ENCODE measurements at places on chromosomes 5 and 9.

- DNase-seq: peak; percentile 73
These were observed 2.4 kb upstream of the VAV2 start for GRCh38 chr9:133994353-133995011.

- DNase-seq: no peak
These were observed 158.3 kb upstream of the PITX1 start for GRCh38 chr5:135192351-135192750.

DNA sequence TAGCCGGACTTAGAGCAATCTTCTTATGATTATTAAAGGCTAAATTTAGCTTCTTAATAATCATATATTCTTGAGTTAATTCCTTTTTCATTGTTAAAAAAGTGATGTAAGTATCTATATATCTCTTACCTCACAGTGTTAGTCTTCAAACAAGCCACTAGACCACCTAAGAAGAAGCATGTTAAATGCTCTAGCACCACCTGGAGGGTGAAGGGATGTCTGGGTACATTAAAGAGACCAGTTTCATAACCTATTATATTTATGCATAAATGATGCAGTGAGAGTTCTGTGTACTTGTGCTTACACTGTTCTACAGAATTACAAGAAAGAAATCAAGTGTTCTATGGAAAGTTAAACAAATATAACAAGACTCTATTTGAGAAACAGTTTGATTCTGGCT is 55.9 kb upstream of the SLCO6A1 start:
- peak; percentile 24 for DNase-seq

GRCh38 chr5:142316051-142316450 is 8.8 kb downstream of the SPRY4 start:
- no peak for DNase-seq

DNA sequence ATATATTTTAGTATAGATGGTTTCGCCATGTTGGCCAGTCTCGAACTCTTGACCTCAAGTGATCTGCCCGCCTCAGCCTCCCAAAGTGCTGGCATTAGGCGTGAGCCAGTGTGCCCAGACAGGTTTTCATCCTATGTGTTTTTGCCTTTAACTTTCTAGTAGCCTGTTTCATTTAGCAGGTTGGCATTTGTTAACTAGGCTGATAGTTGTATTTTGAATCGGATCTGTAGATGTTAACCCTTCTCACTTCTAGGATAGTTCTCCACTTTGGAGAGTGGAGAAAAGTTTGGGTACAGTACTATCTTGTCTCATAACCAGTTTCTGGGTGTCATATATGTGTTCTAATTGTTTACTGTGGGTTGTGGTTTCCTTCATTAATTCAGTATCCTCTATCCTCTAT is 7.3 kb upstream of the FGF18 start:
- DNase-seq: no peak

GRCh38 chr9:15724612-15725011 is 171.8 kb downstream of the CCDC171 start:
- no peak for DNase-seq

GRCh38 chr5:80165452-80165851 is 90.4 kb downstream of the SERINC5 start:
- no peak for DNase-seq

DNA sequence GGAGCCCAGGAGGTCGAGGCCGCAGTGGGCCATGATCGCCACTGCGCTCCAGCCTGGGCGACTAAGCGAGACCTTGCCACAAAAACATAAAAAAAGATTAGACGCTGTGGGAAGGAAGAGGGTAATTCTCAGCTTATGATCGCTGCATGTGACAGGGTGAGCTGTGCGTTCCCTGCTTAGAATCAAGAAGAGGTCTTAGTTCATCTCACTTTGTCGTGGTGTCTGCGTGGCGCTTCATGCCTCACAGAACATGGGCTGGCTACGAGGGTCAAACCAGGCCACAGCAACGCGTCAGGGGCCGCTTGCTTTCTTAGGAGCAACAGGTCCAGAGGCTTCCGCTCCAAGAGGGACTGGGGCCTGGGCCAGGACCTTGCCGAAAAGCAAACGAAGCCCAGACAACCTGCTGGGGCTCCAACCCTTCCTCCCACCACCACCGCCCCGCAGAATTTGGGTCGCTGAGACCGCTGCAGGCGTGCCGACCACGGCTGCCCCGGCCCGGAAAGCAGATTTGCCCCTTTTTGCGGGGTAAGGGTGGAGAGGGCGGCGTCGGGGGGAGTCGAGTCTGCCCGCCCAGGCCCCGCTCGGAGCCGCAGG is 10.0 kb upstream of the GRIN1 start:
- DNase-seq: peak; percentile 69

- no peak for DNase-seq
These were observed 17.5 kb downstream of the GOLPH3 start for GRCh38 chr5:32156635-32157034.

DNA sequence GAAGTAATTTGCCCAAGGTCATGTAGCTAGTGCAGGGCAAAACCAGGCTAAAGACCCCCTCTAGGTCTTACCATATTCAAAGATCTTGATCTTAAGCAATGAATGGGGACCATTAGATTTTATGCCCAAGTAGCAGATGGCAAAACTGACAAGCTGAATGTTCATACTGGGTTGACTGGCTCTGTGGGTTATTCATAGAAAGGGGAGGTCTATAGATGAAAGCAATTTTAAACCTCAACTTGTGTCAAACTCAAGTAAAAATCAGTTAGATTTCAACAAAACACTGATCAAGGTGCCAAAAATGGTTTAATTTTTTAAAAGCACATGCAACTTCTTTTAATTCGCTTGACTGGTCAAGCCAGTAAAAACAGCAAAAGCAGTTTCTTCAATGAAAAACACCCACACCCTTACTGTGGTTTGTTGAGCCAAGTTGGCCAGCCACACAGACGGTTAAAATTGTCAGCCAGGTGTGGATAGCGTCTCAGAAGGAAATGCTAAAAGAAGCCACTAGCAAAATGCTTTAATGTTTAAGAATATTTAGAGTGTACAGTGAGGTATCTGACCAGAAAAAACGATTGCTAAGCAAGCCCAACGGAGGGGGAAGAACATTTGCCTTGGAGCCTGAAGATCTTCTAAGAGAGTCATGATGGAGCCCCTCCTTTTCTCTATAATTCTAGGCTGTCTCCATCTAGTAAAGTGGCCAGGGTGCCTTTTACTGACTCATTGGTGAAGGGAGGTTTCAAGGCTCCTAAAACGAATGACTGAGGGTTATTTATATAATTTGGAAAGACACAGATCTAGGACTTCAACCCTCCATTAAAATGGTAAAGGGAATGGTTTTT is 539.6 kb upstream of the CLINT1 start:
- no peak for DNase-seq

GRCh38 chr5:143025376-143025775 is 255.2 kb downstream of the ARHGAP26 start:
- DNase-seq: no peak

DNA sequence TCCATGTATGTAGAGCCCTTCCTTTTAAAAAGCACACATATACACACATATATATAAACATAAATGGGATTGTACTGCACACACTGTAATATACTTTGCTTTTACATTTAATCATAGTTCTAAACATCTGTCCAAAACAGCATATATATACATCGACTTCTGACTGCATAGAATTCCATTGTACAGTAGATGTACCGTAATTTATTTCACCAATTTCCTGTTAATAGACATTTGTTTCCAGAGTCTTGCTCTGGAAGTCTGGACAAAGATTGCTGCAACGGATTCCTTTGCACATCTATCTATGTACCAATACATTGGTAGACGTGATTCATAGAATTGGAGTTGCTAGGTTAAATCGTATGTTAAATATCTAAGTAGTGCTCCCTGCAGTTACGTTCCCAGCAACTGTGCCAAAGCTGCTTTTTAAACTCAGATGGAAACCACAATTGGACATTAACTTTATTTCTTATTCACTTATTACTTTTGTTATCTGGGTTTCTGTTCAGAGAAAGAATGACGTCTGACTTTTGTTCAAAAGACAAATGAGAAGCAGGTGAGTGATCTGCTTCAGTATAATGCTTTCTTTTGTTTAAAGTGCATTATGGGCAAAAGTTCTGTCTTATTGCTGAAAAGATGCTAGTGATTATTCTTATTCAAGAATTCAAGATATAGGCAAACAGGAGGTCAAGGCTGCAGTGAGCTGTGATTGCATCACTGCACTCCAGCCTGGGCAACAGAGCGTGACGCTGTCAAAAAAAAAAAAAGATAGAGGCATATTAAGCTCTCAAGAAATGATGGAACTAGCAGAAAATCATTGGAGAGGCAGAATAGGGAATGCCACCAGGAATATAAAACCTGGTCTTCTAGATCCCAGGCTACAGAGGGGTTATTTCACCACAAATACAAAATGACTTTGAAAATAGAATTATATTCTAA is 138.2 kb downstream of the FGF1 start:
- DNase-seq: no peak

DNA sequence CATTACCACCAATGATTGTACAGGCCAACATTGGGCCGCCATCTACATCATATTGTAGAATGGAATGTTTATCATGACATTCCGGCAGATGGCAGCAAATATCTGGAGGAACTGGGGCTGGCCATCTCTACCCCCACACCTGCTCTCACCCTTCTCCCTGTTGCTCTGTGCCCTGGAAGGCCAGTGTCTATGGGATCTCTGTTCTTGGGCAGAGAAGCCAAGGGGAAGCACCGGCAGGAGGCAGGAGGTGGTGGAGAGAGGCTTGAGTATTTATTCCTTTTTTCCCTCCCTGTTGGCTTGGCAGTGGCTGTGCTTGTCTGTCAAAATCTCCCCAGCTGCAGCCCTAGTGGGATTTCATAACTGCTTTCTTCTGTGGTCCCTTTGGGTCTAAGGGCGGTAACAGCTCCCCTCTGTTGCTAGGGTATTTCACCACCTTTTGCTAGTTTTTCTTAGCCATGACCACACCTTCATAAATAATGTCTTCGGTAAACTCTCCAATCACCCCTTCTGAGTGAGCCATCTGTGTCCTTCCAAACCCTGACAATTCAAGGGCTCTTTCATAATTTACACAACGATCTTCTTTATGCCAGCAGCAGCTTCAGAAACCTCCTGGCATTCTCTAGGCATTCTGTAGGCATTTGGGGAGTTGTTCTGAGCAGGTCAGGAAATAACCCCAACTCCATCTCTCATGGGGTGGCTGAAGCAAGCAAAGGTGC is 225.8 kb downstream of the MELK start:
- peak; percentile 31 for DNase-seq

GRCh38 chr5:156589104-156589945 is 260.8 kb upstream of the PPP1R2B start:
- no peak for DNase-seq

- no peak for DNase-seq
These were observed 290.7 kb downstream of the PRELID2 start for GRCh38 chr5:145544401-145544800.

DNA sequence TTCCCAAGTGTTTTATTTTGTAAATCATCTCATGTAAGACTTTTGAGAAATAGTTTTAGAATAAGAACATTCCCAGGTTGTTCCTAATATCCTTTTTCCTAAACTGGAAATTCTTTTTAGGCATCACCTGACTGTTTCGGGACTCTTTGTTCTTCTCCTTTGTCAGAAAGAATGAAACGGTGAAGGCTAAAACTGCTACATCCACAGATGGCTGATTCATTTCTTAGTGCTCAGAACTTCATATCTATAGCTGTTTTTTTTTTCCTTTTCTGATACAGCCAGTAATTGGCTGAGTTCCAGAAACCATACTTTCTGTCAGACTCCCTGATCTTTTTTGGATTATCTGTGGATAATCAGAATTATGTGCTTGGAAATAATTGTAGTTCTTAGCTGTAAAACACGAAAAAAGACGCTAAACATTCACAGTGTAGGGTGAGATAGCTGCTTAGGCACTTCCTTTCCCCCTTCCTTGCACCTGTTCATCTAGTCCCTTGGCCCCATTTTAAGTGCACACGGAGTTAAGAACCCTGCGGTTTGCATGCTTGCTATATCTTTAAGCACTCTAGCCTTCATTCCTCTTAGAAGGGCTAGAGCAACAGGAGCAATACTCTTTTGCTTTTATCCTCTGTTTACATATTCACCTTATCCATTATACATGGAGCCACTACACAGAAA is 283.9 kb downstream of the PJA2 start:
- no peak for DNase-seq

DNA sequence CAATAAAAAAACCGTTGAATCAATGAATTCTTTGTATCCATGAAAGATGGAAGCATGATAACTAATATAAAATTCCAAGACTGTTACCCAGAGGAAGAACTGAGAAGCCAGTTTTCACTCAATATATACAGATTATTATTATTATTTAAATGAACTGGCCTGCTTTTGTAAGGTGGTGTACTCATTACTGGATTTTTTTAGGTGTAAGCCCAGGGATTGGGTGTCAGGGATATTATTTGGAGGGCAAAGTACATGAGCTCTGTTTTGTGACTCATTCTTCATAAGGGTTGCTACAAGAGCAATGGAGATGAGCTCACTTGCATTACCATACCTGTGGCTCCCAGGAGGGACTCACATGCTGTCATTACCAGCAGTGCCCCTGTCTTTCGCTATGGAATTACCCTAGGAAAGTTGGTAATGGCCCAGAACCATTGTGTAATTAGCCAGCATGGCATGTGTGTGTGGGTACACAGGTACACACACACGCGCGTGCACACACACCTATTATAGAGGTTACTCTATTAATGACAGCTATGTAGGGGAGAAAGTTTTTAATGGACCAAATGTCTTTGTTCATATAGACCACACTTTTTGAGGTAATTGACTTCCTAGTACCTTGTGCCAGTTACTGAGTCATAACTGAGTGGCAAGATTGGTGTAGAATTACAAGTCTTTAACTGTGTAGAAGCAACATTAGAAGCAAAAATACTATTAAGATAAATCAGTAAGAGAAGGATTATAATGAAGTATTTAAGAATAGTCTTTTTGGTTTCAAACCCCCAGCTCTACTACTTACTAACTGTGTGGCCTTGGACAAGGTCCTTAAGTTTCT is 143.4 kb downstream of the GDNF start:
- no peak for DNase-seq
